Activated T-helper 1 cell treated with anti-CD3 and anti-CD28 coated beads, Interleukin-12 subunit alpha, Interleukin-12 subunit beta, Interleukin-2, Interleukin-4 antibody, amounts not matched to agents 30 ng/mL and 10 ng/mL and 1 ng/mL, durations not matched to agents 14 hours and 24 hours and 36 hours (primary cell): ENCODE measurements at places on chromosomes 7 and 10.
A peak's percentile ranks its signal among the peaks of the same experiment; 100 is the strongest.

GRCh38 chr10:125017547-125018298, 75.8 kb downstream of the ZRANB1 start:
- DNase-seq: no peak

DNA sequence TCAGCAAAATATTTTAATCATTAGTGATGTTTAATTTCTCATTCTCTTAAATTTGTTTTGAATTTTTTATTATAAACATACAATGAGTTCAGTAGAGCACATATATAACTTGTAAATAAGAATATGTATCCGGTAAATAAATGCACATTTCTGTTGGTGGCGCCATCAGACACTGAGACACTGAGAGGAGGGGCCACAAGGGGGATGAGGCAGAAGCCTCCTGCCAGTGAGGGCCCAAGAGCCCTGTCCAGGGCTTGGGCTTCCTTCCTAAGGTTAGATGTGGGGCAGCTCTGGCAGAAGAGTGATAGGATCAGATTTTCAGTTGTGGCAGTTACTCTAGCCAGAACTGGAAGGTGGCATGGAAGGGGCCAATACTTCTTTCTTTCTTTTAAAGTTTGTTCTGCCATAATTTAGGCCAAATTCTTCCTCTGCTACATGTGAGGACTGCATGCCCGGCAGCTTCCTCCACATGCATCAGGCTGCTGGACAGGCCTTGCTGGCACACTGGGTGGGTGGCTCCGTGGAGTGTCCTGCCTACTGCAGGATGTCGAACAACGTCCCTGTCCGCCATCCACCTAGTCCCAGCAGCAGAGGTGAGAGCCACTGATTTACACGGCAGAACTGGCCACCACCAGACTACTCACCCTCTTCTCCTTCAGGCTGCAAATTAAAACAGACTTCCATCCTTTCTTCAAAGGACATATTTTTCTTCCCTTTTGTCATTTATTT, 13.2 kb downstream of the PTPRN2 start:
- no peak for DNase-seq

- DNase-seq: peak; percentile 6
Measured at GRCh38 chr7:139855498-139856270, 26.6 kb downstream of the TBXAS1 start.

DNA sequence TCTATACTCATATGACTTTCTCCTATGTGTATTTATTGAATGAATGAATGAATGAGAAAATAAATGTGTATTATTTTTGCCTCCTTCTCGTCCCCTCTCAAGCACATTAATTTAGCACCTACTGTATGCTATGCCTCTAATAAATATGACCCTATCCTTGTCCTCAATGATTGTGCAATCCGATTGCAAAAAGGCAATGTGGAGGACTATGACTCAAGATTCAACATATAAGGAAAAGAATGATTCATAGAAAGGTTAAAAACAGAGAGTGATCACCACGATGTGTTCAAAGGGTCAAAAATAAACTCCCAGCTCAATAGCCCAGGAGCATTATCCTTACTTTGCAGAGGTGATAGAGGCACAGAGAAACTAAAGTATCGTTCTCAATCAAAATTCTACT, 322.8 kb upstream of the SORCS1 start:
- DNase-seq: no peak

- DNase-seq: no peak
Measured at GRCh38 chr10:32338262-32338661, 8.7 kb downstream of the EPC1 start.

- peak; percentile 74 for DNase-seq
Measured at GRCh38 chr10:30701451-30702173, 72.1 kb upstream of the LYZL2 start.

GRCh38 chr7:70572571-70572970, 559.4 kb upstream of the GALNT17 start:
- no peak for DNase-seq

DNA sequence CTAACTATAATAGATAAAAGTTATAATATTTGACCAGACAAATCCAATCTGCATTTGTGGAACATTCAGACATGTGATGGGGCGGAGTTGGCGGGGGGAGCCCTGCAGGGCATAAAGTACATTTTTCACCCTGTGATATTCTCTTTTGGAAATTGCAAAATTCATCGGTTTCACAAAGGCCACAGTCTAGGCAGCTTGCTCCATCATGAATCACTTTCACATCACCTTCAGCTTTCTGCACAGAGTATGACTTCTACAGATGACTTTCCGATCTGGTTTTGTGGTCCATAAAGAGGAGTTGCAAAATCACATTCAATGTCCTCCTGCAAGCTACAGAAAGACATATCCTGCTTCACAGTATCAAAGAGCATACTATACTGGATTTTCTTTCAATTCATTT, 51.4 kb upstream of the APBB1IP start:
- no peak for DNase-seq
